Kidney epithelial cell (primary cell): ENCODE measurements at places on chromosomes 4 and X. TPM values are rescaled to one million over a fixed set of nuclear protein-coding genes. Genes with fewer than 3 reads are reported as not detected.

DNA sequence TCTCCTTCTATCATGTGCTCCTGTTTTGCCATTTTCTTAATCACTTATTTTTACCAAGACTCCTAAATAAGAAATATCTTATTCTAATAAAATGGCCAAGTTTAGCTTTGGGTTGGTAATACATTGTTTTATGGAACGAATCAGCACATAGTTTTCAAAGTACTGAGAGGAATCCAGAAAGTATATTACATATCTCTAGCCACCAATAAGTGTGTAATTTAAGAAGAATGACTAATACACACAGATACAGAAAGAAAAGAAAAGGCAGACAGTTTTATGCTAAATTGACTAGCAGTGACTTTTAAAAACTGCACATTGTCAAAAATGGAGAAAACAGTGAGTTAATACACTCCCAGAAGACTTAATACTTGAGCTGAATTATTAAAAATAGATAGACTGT, 167.0 kb upstream of the IL15 start:
- DNase-seq: no peak

- peak; percentile 47 for DNase-seq
Measured at GRCh38 chr4:41155194-41155830, 59.0 kb downstream of the APBB2 start.

DNA sequence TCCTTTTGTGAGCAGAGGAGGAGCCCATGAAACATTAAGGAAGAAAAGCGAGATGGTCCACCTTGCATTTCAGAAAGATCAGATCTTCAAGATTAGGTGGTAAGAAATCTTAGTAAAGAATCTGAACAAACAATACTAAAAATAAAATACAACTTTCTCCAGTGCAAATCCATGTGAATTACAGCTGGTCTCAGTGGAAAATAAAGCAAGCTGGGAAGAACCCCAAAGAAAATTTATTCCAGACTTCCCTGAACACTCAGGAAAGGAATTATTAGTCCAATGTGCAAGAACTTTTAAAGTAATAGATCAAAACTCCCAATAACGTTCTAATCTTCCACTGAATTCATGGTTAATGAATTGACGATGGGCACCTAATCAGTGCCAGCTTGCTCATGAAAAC, 37.3 kb upstream of the C1QTNF7 start:
- DNase-seq: no peak

DNA sequence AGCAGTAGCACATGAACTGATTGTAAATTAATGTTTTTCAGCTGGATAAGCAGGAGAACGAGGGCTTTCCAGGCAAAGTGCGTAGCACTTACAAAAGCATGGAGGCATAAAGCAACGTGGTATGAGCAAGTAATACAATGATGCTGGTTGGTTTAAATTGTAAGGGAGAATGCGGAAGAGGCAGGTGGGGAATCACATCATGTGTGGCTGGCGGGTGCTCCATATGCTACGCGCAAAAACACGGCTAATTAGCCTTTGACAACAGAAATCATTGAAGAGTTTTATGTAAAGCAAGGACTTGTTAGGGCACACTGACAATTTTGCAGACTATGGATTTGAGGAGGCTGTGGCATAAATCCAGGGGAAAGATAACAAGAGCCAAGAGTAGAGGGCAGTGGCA, 14.6 kb downstream of the SYTL4 start:
- DNase-seq: no peak

Gene IQCM
- not detected in 2 replicates for total RNA-seq

Gene SLC6A14
- 0.13 TPM in 1 of 2 replicates, not detected in the other for total RNA-seq

Gene RAB41
- total RNA-seq: not detected in 2 replicates
